Stimulated activated CD4-positive, alpha-beta T cell treated with anti-CD3 and anti-CD28 coated beads, Interleukin-1b, Interleukin-23, amount 100 ng/mL, for 24 hours (primary cell): ENCODE measurements at places on chromosomes 3 and 15.

GRCh38 chr3:119856695-119857094 lies 74.8 kb downstream of the NR1I2 start:
- no peak for DNase-seq

- DNase-seq = no peak
These were observed 664 bp upstream of the NR2C2 start for GRCh38 chr3:14946739-14947099.

DNA sequence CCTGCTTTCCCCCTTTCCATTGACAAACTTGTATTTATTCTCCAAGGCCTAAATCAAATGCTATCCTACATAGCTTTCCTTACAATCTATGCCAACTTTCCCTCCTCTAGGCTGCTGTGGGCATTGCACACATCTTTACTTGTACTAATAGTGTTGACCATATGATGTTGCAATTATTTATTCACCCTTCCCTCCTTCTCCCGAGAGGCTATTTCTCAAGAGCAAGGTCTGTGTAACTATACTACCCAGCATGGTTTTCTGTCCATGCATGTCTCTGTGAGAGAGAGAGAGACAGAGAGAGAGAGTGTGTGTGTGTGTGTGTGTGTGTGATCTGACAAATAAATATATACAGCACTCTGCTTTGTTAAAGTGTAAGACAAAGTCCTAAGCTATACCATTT lies 63.8 kb downstream of the GTPBP8 start:
- no peak for DNase-seq

- no peak for DNase-seq
These were observed 84.6 kb upstream of the RNU6-1 start for GRCh38 chr15:67924359-67924974.

- no peak for DNase-seq
These were observed 61.4 kb downstream of the UMPS start for GRCh38 chr3:124791639-124792151.

DNA sequence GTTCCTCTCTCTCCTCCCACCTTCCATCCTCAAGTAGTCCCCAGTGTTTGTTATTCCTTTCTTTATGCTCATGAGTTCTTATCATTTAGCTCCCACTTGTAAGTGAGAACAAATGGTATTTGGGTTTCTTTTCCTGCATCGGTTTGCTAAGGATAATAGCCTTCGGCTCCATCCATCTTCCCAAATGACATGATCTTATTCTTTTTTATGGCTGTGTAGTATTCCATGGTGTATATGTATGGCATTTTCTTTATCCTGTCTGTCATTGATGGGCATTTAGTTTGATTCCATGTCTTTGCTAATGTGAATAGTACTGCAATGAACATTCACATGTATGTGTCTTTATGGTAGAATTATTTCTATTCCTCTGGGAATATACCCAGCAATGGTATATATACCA lies 62.4 kb upstream of the CFAP161 start:
- DNase-seq = no peak

- DNase-seq = no peak
These were observed 216.7 kb downstream of the ABHD5 start for GRCh38 chr3:43907508-43907858.

DNA sequence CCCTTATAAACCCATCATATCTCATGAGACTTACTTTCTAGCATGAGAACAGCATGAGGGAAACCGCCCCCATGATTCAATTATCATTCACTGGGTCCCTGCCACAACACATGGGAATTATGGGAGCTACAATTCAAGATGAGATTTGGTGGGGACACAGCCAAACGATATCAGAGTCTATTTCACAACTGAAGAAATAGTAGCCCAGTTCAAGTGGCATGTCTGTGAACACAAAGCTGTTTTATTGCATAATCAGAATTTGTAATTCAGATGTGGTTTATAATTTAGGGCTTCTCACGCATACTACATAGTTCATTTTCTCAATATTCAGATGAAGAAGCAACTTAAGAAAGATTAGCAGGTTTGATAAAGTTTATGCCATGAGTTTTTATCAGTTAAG lies 1188.0 kb upstream of the ALCAM start:
- DNase-seq = no peak

GRCh38 chr3:12155828-12156227 lies 2.9 kb downstream of the TIMP4 start:
- no peak for DNase-seq

GRCh38 chr3:51798411-51798963 lies 19.4 kb upstream of the IQCF6 start:
- DNase-seq = no peak

- no peak for DNase-seq
These were observed 51.6 kb downstream of the LINGO1 start for GRCh38 chr15:77580996-77581682.

- no peak for DNase-seq
These were observed 378 bp upstream of the FEM1B start for GRCh38 chr15:68277131-68277602.

DNA sequence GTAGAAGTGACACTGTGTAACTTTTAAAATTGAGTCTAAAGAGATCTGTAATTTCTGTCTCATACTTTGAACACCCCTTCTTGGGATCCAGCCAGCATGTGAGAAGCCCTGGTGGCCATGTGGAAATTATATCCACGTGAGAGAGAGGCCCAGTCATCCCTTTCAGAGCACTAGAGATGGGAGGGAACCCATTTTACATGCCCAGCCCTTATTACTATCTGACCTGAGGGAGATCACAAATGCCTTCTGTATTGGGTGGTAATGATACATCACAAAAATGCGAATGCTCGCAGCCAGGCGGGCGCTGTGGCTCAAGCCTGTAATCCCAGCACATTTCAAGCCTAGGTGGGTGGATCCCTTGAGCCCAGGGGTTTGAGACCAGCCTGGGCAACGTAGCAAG lies 27.3 kb upstream of the TRAK1 start:
- no peak for DNase-seq
